ENCODE measurements at places on chromosomes 5 and 9.
A peak's percentile ranks its signal among the peaks of the same experiment; 100 is the strongest.

DNA sequence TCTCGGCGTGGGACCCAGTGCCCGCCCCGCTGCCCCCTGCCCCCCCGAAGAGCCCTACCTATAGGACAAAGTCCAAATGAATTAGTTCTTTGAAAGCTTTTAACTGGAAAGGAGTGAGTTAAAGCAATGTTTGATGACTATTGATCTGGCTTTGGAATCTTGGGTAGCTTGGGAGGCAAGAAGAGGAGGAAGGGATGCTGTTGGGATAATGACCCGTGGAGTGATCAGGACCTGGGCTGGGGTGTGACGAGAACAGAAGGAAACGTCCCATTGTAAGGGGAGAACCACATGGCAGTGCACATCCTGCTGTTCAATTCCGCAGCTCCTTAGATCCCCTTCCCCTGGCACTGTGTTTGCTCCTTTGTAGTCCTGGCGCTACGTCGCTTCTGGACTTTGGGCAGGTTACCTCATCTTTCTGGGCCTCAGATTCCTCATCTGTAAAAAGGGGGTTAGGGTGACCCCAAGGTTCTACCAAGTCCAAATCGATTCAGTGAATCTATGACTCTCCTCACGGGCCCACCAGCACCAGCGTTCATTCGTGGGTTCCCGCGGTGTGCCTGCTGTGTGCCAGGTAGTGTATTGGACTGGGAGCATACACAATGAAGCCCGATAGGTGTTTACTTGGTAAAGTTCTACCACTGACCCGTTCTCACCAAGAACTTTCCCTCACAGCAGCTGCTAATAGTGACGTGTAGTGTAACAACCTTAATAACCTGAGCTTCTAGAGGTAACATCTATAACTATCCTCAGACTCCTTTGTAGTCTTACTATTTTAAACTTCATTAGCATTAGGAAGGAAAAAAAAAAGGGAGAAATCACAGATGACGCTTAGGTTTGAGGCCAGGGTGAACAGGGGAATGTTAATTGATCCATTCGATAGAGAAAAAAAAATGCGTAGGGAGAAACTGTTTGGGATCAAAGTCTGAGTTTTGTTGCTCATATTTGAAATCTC, 1.1 kb upstream of the NADK2 start:
- DNase-seq: peak; percentile 21

- no peak for DNase-seq
Measured at GRCh38 chr5:78886341-78887230, 98.5 kb downstream of the ARSB start.

DNA sequence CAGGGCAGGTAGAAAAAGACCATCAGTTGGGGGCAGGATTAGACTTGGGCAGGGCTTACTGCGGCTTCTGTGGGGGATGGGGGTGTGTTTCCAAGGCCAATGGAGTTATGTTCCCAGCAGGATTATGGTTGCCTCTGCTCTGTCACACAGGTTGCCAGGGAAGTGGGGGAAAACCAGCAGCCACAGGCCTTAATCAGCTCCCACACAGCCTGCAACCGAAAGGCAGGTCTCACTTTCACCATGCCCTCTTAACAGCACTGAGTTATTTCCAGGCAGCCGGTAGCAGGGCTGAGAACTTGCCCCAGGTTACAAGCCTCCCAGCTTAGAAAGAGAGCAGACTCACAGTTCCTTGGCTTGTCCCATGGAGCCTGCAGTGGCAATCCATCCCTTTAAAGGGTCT, 205.5 kb downstream of the FGF10 start:
- DNase-seq: no peak

DNA sequence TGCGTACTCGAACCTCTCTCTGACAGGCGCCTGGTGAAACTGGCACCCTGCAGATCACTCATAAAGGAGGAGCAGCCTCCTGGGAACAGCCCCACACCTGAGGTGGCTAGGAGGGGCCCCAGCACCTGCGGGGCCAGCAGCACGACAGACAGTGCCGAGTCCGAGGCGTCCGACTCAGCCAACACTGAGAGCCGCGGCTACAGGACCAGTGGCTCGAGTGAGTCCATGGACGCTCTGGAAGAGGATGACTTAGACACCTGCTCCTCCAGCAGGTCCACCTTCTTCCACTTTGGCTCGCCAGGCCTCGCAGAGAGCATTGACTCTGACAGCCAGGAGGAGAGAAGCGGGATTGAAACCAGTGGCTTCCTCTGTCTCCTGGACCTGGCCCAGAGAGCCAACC, 13.5 kb upstream of the TRMT10B start:
- no peak for DNase-seq

DNA sequence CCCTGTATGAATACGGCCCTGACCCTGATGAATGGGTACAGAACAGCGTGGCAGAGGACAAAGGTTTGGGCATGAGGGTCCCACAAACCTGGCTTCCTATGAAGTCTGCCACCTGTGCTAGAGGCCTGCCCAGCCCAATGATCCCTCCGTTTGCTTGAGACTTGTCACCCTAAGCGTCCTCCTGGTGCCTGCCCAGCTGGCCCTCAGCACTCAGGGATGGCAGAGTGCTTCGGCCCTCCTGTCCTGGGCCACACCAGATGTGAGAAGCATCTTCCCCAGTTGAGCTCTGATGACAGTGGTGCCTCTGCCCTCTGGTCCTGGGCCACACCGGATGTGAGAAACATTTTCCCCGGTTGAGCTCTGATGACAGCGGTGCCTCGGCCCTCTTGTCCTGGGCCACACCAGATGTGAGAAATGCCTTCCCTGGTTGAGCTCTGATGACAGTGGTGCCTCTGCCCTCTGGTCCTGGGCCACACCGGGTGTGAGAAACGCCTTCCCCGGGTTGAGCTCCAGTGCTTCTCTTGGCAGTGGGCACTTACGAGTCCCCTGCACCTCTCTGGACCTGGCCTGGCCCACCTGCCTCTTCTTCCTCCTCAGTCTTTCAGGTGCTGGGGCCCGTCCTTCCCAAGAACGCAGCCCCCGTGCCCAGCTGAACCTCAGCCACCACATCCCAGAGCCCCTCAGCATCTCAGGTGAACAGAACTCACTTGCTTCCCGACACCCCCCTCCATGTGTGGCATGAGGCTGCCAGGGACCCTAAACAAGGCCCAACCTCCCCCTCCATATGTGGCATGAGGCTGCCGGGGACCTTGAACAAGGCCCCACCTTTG, 253.1 kb upstream of the IRX1 start:
- DNase-seq: no peak

- peak; percentile 53 for DNase-seq
Measured at GRCh38 chr9:100725371-100725770, 147.5 kb downstream of the CAVIN4 start.

GRCh38 chr9:72882117-72882775, 70.6 kb downstream of the ALDH1A1 start:
- no peak for DNase-seq

DNA sequence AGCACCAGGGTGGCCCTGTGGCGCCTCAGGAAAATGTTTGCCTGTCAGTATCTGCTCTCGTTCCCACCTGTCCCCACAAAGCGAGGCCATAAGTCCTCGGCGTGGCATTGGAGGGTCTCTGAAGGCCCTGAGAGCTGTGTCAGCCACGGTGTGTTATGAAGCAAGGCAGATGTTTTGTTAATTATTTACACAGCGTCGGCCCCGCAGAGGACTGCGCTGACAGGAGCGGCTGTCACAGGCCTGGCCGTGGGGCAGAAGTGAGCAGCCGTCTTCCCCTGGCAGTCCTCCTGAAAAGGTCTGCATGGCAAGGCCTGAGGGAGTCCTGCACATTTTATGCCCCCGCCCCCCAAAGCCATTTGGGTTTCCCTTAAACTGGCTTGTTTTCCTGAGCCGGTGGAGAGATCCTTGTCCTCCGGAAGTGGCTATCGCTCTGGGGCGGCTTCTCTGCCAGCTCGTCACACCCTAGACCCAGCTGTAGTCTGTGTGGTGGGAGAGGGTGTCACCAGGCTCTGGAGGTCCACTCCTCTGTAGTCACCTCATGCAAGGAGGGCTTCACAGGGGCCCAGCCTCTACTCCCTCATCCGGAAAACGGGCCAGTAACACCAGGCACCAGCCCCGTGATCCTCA, 6.2 kb downstream of the NEK6 start:
- DNase-seq: peak; percentile 69

DNA sequence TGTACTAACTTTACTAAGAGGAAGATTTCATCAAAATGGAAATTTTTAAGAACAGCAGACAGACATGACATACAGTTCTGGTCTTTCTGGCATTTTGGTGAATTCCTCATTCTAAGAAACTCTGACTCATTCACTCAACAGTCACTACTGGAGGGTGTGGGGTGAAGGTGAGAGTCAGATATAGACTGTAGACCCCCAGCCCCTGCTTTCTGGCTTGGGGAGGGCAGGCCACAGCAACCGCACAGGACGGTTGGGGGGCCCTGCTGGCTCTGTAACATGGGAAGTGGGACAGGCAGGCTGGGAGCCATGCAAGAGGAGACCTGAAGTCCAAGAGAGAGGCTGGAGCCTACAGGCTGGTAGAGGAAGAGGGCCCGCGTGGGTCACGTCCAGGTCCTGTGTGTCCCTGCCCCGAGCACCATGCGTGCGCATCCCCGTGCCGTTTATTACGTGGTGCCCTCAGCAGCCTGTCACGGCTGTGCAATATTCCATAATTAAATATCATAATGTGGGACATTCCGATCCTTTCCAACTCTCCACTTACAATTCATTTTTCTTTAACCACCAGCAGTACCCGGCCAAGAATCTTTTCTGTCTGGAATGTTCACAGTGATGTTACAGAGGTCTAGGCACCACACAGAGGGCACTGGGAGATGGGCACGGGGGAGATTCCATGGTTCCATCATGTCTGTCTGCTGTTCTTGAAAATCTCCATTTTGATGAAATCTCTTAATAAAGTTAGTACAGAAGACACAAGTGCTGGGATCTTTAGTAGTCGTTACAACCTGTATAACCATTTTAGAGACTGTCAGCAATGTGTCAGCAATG, 75.5 kb downstream of the SEMA4D start:
- DNase-seq: no peak

- DNase-seq: peak; percentile 85
Measured at GRCh38 chr5:55176176-55176818, 3.3 kb upstream of the CDC20B start.

GRCh38 chr5:1131191-1131621, 19.3 kb upstream of the SLC12A7 start:
- DNase-seq: no peak

DNA sequence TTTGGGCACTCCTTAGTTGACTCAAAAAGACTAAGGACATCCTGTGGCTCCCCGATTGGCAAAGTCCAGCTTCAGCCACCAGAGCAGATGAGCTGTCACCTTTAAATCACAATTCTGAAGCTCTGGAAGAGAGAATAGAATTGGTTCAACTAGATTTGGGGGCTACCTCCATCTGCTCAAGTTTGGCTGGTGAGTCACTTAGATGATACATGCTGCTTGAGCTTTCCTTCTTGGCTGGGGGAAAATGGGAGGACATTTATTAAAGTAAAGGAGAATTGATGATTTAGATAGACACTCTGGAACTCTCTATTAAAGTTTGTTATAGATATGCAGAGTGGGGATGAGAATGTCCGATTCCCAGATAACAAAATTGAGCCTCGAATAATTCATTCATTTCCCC, 30.0 kb upstream of the GRIA1 start:
- DNase-seq: no peak

DNA sequence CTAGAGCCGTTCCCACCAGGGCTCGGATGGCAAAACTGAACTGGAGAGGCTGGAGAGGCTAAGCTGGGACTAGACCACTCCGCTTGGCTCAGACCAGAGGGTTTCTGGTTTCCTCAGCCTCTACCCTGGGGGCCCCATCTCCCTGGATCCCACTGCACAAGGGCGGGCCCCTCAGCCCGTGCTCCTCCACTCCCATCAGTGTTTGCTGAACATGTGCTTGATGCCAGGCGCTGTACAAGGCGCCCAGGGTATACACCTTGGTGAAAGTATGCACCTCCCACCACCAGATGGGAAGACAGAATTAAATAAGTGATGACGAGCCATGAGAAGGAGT, 18.0 kb downstream of the GPX3 start:
- no peak for DNase-seq

GRCh38 chr5:114311968-114312367, 49.9 kb upstream of the KCNN2 start:
- DNase-seq: no peak

GRCh38 chr5:16894236-16895057, 41.6 kb downstream of the MYO10 start:
- DNase-seq: peak; percentile 59

GRCh38 chr5:172559004-172559932, 81.8 kb upstream of the NEURL1B start:
- DNase-seq: peak; percentile 60

DNA sequence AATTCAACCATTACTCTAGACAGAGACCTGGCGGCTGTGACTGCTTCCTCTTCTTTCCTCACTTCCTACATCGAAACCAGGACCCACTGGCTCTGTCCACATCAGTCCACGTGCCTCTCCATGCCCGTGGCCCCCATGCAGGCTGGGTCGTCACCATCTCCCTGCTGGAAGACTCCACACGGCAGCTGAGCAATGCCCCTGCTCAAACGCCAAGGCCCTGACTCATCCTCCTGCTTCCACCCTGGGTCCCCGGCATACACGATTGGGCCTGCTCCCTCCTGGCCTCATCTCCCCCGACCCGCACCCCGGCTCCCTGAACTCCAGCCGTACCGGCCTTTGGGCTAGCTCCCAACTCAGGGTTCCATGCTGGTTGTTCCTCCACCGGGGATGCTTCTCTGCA, 67.2 kb upstream of the IER5L start:
- no peak for DNase-seq

GRCh38 chr9:87675906-87676515, 49.9 kb upstream of the CTSL start:
- DNase-seq: no peak

- no peak for DNase-seq
Measured at GRCh38 chr9:88652876-88653275, 117.9 kb downstream of the NXNL2 start.

DNA sequence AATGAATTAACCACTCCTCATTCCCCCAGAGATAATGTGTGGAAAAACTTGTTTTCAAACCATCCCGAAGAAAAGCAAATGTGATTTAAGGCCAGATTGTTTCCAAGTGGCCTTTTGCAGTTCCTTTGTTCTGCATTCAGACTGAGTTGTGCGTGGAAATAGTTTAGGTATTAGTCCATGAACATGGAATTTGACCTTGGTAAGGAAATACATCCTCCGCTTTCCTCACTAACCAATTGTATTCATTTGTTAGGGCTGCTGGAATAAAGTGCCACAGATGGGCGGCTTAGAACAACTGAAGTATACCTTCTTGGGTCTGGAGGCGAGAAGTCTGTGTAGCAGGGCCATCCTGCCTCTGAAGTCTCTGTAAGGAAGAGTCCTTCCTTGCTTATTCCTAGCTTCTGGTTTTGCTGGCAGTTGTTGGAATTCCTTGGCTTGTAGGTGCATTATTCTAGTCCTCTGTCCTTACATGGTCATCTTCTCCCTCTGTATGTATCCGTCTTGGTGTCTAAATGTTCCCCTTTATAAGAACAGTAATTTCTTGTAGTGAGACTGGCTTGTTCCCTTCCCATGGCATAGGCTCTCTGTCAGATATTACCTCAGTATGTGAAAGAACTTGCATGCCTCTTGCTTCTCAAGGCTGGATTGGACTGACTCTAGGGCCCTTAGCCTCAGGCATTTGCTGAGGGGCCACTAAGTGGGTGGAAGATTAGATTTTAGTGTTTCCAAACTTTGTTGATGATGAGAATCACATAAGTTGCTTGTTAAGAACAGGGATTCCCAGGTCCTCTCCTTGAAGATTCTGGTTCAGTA, 53.9 kb downstream of the RAI14 start:
- DNase-seq: no peak
